Activated CD4-positive, alpha-beta T cell treated with anti-CD3 and anti-CD28 coated beads for 4 hours (primary cell): ENCODE measurements at places on chromosomes 1 and 21.

- peak; percentile 50 for DNase-seq
Measured at GRCh38 chr1:21295002-21295401, 4.7 kb upstream of the ECE1 start.

GRCh38 chr1:101162300-101162699, 74.5 kb upstream of the S1PR1 start:
- no peak for DNase-seq

- no peak for DNase-seq
Measured at GRCh38 chr1:34792868-34793727, at the start of gene GJA4. Gene GJA4, plus strand, starts transcription at chr1:34792999. Its CDS starts 1,215 bp downstream, at chr1:34794214.

GRCh38 chr1:3355894-3356826, 98.3 kb upstream of the ARHGEF16 start:
- DNase-seq, result no peak

GRCh38 chr1:35049116-35049515, 17.4 kb upstream of the ZMYM6 start:
- no peak for DNase-seq

DNA sequence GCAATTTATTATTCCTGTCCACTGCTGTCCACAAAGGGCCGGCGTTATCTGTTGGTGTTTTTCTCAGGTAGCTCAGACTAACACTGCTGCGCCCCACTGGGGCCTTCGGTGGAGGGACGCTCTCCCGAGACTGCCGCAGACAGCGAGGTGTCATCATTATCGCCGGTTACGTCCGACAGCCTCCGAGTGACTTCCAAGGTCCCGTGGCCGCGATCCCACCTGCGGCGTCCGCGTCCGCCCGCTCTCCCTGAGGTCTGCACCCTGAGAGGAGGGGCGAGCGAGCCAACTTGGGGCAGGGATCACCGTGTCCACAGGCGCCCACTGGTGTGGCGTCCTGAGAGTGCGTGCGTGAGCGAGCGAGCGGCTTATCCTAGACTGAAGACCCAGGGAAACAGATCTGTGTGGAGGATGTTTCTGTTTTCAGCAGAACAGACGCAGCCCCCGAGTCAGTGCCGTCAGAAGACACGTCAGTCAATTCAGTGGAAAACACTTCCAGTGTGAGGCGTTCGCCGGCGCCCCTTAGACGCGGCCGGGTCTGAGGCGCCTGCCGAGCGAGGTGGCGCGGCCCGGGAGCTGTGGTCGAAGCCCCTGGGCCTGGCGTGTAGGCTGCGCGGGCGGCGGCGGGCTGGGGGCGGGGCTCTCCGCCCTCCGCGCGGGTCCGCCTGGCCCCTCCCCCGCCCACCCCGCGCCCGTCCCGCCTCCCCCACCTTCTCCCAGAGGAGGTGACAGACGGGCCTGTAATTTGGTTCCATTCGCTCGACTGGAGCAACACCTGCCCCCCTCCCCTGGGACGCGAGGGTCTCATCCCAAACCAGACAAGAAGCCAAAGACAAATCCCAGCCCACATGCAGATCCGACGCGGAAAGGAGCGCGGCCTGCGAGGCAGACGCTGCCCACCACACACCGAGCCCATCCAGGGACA, 12.6 kb downstream of the NHLH2 start:
- DNase-seq, result no peak

GRCh38 chr1:81936853-81937252, 136.1 kb downstream of the ADGRL2 start:
- no peak for DNase-seq

DNA sequence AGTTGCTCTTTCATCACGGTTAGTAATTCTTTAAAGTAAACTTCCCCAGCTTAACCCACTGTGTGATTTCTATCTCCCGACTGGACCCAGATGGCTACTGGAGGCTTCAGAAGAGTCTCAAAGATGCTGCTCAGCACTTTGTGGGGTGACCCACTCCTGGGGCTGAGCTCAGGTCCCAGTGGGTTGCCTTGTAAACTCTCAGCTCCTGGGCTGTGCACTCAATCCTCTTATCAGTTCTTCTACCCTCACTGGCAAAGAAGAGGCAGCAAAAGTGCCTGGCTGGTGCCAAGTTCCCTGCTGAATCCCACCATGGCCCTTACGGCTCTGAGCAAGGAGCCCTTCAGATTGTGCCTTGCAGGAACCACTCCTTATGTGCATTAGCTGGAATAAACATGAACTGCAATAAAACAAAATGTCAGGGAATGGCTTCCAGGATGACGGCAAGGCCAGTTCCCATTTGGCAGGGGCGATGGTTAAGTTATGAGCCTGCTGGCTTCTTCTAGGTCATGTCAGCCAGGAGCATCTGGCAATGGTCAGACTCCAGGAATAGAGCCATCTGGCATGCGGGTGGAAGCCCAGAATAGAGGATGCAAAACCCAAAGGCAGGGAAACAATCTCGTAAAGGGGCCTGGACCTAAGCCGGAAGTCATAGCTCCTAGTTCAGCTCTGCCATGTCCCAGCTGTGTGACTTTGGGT, 6.8 kb downstream of the MYOC start:
- no peak for DNase-seq

DNA sequence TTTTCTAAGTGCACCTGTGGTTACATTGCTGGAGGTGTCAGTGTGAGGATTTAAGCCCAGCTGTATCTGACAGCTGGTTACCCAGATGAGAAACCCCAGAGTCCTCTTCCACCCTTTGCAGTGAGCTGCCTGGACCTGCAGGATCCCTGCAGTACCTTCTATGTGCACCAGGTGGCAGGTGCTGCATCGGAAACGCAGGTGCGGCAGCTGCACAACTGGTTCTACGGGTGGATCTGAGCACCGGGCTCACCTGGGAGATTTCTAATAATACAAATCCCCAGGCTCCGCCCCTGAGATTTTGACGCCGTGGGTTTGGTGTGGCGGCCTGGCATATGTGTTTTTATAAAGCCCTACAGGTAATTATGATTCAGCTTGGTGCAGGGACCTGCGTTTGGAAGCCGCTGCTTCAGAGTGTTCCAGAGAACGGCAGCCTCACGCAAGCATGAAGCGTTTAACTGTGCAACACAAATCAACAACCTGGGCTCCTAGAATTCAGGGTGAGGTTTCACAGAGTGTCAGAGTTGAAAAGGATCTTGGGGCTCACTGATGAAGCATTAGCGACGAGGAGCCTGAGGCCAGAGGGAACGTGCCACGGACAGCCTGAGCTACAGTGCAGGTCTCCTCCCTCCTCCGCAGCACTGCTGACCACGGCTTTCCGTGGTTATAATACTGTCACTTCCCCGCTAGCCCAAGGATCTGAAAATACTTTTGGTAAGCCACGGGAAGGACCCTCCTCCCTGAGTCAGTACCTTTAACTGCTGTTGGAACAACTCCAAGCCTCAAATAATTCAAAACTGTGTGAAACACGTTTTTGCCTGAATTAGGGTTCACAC, 96.7 kb upstream of the TRABD2B start:
- DNase-seq, result peak; percentile 73

- DNase-seq, result no peak
Measured at GRCh38 chr1:44417351-44418021, 12.4 kb downstream of the RNF220 start.

DNA sequence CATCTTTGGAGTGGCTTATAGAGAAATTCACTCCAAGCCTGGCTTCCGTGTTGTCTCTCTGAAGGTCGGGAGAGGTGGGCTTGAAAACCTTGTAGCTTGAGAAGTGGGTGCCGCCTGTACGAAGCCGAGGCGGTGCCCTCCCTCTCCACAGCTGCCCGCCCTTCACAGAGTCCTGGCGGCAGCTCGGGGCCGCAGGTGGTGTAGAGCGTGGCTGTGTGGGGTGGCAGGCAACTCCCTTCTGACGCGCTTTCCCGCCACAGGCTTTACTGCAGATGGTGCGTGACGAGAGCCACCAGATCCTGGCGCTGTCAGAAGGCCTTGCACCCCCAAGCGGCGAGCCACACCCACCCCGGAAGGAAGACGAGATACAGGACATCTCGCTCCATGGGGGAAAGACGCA, 33.1 kb upstream of the DIP2A start:
- peak; percentile 13 for DNase-seq

- no peak for DNase-seq
Measured at GRCh38 chr1:195898924-195899323, 709.3 kb downstream of the KCNT2 start.

GRCh38 chr1:227270554-227270953, 47.7 kb downstream of the CDC42BPA start:
- DNase-seq, result no peak

- no peak for DNase-seq
Measured at GRCh38 chr1:176208034-176208433, 948 bp upstream of the COP1 start.

- no peak for DNase-seq
Measured at GRCh38 chr1:193249187-193249586, 62.8 kb upstream of the B3GALT2 start.

- no peak for DNase-seq
Measured at GRCh38 chr1:121522061-121522759, 337.4 kb downstream of the SRGAP2C start.

DNA sequence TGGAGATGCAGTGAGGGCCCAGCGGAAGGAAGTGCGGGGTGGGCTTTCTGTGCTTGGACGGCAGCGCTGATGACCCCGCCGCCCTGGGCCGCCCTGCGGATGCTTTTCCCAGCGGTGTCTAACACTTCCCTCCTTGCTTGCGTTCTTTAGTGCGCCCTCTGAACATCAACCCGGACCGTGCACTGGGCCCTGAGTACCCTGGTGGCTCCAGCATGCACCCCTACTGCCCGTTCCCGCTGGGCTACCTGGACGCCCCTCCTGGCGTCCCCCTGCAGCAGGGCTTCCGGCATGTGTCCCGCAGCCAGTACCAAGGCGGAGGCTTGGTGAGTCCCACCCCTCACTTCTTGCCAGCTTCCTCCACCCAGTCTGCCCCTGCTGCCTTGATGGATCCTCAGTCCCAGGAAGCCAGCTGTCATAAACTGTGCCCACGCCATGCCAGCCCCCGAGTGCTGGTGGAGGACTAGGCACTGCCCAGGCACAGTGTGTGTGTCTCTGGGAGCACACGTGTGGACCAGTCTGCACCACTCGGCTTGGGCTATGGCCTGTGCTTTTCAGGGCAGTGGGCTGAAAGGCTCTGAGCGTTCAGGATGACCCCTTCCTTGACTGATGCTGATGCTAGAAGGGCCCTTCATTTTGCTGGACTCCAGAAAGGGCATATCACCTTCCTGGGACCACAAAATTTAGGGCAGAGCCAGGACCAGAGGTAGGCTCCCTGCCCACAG, 2.3 kb downstream of the DMRTB1 start:
- no peak for DNase-seq

DNA sequence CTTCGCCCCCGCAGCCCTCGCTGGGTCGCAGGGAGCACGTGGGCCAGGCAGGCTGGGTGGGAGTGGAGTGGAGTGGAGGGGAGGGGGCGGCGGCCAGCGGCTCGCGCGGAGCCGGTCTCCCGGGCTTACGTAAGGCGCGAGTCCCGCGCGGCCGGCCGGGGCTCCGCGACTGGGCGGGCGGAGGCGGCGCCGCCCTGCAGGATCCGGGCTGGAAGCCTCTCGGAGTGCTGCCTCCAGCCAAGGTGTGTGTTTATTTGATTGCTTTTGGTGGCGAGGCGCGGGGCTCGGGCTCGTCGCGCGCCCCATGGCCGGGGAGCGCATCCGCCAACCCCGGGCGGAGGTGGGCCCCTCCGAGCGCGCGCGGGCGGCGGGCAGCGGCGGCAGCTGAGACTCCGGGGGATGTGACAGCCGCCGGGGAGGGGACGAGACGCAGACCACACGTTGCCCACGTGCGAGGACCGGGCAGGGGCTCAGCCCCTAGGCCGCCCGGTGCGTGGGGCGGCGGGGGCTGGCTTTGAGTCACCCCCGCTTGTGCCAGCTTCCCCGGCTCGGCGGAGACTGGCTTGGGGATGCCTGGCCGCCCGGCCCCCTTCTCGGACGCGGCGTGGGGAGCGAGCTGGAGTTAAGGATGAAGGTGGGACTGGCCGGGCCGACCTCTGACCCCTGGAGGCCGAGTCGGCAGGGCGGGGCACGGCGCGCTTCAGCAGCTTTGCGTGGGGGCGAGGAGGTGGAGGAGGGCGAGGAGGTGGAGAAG, 402 bp upstream of the AK4 start:
- peak; percentile 28 for DNase-seq

DNA sequence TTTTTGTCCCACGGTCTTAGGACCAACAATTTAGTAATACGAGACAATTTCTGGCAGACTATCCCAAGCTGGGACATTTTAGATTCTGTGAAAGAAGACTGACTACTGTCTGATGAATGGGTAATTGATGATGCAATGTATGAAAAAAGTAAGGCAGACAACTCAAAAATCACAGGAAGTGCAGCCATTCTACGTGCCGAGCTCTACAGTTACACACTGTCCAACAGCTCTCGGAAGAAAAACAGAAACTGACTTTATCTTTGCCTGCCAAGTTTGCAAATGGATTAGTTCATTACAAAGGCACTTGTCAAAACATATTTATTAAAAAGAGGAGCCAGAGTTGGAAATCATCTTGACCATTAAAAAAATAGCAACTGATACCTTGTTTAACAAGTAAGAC, 31.3 kb downstream of the ZBTB8B start:
- no peak for DNase-seq

- DNase-seq, result no peak
Measured at GRCh38 chr1:52567943-52568342, 15.1 kb upstream of the TUT4 start.

DNA sequence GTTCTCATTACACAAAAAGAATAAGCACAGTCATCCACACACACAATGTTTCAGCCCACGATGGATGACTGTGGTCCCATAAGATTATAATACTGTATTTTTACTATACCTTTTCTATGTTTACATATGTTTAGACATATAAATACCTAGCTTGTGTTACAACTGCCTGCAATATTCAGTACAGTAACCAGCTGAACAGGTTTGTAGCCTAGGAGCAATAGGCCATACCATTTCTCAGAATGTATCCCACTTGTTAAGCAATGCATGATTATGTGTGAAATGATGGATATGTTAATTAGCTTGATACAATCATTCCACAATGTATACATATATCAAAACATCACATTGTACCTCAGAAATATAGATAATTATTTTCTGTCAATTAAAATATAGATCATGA, 33.2 kb upstream of the SAMD13 start:
- DNase-seq, result no peak
